ENCODE measurements at places on chromosomes 3 and 15.
A peak's percentile ranks its signal among the peaks of the same experiment; 100 is the strongest.

DNA sequence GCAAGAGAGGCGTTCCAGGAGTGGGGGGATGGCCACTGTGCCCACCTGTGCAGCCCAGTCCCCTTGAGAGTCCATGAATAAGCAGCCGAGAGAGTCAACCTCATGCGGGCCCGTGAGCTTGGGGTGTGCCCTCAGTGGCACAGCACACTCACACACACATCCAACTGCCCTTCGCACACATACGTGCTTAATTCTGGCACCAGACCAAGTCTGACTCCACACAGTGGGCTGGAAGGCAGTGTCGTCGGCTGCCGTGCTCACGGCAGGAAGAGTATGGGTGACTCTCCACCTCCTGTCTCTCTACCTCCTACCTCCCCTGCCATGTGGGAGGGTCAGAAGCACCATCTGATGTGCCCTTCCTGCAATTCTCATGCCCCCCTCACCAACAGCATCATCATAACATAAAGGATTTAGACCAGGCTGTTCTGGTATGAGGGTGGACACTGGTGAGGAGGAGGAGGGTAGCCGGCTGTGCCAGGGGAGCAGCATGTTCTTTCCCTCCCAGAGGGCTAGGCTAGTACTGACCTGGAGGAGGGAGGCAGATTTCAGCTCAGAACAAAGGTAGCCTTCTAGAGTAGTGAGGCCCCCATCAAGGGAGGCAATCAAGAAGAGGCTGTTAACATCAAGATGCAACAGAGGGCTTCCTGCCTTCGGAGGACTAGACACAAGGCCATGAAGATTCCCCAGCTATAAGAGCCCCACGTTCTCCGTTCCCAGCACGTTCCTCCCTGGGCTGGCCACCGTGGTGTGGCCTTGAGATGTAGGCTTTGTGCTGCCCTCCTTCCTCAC is 5.3 kb upstream of the STRA6 start:
- no peak for DNase-seq

DNA sequence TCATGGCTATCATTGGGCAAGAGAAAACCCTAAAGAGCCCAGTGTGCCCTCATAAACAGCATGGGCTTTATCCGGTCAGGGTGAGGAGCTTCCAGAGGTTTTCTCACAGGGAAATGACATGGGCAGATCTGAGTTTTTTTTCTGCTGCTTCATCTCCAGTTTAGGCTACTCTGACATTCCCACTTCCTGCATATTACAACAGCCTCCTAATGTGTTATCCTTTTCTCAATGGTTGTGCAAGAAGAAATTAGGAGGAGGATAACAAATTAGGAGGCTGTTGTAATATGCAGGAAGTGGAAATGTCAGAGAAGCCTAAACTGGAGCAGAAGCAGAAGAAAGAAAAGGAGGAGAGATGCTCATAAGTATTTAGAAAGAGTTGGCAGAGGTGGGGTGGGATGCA is 175.6 kb downstream of the MTHFS start:
- no peak for DNase-seq

- DNase-seq, result no peak
Observed at GRCh38 chr3:161500068-161500796, 3.6 kb downstream of the OTOL1 start.

DNA sequence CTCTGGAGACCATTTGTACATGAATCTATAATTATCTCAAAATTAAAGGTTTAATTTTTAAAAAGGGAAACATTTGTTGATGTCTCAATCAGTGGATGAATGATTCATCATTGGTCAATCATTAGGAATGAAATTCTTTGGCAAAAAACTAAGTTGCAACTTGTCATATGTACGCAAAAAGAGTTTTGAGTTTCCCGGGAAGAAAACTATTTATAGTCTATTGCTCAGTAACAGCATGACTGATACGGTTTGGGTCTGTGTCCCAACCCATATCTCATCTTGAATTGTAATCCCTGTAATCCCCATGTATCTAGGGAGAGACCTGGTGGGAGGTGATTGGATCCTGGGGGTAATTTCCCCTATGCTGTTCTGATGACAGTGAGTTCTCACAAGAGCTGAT is 765.8 kb upstream of the ROBO1 start:
- DNase-seq, result no peak

GRCh38 chr3:53255775-53256703 is at the start of gene TKT:
TSS of gene TKT (minus strand) at chr3:53256022. CDS start at chr3:53255942, 80 bp downstream.
- peak; percentile 85 for DNase-seq

GRCh38 chr3:43369404-43370292 is 83.3 kb downstream of the SNRK start:
- no peak for DNase-seq

- no peak for DNase-seq
Observed at GRCh38 chr3:29515451-29515850, 234.6 kb downstream of the RBMS3 start.

DNA sequence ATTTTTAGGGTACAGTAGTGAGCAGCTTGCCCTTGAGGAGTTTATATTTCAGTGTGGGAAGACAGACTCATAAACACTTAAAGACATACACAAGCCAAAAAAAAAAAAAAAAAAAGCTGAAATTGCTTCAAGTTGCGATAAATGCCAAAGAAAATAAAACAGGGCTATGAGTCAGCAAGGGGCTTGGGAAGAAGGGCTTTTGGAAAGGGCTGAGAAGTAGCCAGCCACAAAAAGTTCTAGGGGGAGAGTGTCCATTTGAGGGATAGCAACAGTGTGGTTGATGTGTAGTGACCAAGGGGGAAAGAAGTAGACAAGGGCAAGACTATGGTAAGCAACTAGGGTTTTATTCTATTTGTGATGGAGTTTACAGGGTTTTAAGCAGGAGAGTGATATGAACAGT is 185.5 kb downstream of the ADAMTS9 start:
- DNase-seq, result no peak

- no peak for DNase-seq
Observed at GRCh38 chr3:164851905-164852304, 226.4 kb downstream of the SI start.
